A549 treated with ZK216348 at 1 μM for 4 hours (cell line): ENCODE measurements at places on chromosomes 5 and 9. TPM values are rescaled to one million over a fixed set of nuclear protein-coding genes. Genes with fewer than 3 reads are reported as not detected.

Gene CCIN
- not detected in 5 replicates for total RNA-seq

Gene IFNE
- total RNA-seq, result 1.0 to 2.2 TPM (median 1.7 TPM) in 5 replicates

Gene CNTNAP3
- total RNA-seq, result 7.4 to 12.7 TPM (median 9.9 TPM) in 5 replicates

Gene PLAC8L1
- 0.34 to 0.75 TPM (median 0.70 TPM) in 3 of 5 replicates, not detected in the others for total RNA-seq

Gene PCDHB9
- total RNA-seq, result not detected in 5 replicates

Gene ADAMTSL1
- total RNA-seq, result 0.04 TPM in 1 of 5 replicates, not detected in the others

Gene PCAT7
- 0.41 to 1.1 TPM (median 0.94 TPM) in 5 replicates for total RNA-seq

Gene FGD3
- total RNA-seq, result 0.13 to 0.36 TPM (median 0.17 TPM) in 5 replicates

Gene OR1L8
- total RNA-seq, result not detected in 5 replicates

Gene MYMK
- not detected in 5 replicates for total RNA-seq

Gene GNG10
- total RNA-seq, result 34.6 to 60.2 TPM (median 56.9 TPM) in 5 replicates

Gene MCTP1
- 6.8 to 12.7 TPM (median 7.9 TPM) in 5 replicates for total RNA-seq

Gene KYAT1
- 8.1 to 10.6 TPM (median 10.2 TPM) in 5 replicates for total RNA-seq

Gene CDH9
- total RNA-seq, result not detected in 5 replicates

Gene ADAM19
- 10.0 to 14.6 TPM (median 13.7 TPM) in 5 replicates for total RNA-seq

Gene TMC1
- 0.08 to 0.19 TPM (median 0.14 TPM) in 3 of 5 replicates, not detected in the others for total RNA-seq
